AML-193 (cell line): ENCODE measurements at places on chromosomes 1 and 21.

DNA sequence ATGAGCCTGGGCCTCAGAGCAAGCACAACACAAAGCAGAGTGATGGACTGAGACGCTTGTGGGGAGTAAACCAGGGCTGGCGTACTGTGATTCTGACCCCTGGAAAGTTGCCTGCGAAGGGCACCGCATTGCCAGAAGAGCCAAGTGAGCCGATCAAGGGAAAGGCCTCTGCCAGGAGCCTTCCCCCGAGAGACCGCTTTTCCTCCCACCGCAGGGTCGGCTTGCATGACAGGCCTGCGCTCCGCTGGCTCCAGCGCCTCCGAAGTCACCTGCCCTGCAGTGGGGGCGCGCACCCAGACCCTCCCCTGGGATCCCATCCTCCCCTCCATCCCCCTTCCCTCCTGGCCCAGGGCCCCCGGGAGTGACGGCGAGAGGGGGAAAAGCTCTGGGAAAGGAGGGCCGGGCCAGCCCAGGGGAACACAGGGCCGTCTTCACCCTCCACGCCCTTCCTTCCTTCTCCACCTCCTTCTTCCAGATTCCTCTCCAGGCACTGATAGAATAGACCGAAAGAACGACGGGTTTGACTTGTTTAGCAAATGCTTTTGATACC, 165.0 kb downstream of the TRIM33 start:
- DNase-seq = no peak

- peak; percentile 23 for DNase-seq
Observed at GRCh38 chr1:93061895-93062792, 16.9 kb upstream of the MTF2 start.

DNA sequence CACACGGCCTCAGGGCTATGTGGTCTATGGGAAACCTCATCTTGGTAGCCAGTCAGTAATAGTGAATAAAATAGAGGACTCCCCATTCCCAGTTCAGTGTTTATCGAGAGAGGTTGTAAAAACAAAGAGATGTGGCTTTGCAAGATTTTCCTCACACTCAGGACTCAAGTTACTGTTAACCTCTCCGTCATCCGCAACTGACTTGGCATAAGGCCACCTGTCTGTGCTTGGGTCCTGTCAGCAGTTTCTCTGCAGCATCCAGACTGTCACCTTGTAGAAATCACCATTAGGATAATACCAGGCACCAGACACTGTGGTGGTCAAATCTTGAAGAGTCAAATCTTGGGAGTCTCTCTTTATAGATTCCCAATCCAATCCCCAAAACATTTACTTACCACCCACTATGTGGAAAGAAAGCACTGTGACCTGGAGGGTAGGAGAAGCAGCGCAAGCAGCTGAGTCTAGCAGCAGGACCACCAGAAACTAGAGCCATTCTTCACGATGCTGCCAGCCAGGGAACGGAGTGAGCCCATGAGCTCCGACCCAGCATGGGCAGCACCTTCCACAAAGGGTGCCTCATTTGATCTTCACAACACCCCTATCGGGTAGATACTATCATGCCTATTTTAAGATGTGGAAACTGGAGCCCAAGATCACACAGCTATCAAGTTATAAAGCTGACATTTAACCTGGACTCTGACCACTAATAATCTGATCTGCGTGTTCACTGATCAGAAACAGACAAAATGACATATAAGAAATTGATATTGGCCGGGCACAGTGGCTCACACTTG, 5.6 kb upstream of the GPR25 start:
- no peak for DNase-seq

GRCh38 chr21:16800536-16801275, 712.1 kb upstream of the CXADR start:
- no peak for DNase-seq

GRCh38 chr1:203406446-203407045, 55.6 kb upstream of the FMOD start:
- no peak for DNase-seq

DNA sequence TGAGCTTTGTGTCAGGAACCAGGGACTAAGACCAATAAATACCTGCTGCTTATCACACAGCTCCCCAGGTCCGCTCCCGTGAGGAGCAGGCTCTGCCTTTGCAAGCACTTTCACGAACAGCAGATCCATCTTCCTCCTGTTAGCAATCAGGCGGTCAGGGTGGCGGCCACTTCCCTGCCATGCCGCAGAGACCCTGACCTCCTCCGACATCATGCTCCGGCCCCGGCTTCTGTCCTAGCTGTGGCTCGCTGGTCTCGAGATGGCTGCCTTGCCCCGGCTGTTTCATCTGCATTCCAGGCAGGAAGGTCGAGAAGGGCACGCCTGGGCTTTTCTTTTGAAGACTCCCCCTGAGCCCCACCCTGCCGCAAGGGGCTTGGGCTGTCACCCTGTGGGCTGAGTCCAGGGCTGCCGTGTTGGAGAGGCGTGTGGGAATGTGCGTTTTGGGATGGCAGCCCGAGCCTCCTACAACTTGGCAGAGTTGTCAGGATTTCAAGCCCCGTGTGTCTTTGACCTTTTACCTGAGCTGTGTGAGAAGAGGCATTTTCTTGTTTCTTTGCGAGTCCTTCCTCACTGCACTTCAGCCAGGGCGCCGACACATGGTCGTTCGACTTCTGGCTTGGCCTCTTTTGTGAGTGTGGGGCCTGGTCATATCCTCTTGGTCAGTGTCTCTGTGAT, 59.5 kb downstream of the AGPAT3 start:
- DNase-seq = no peak

- DNase-seq = no peak
Observed at GRCh38 chr1:168920456-168921094, 185.9 kb upstream of the ATP1B1 start.

- DNase-seq = no peak
Observed at GRCh38 chr1:158101927-158102326, 78.8 kb upstream of the CD1D start.

GRCh38 chr1:11571906-11572616, 82.2 kb downstream of the FBXO2 start:
- DNase-seq = no peak

DNA sequence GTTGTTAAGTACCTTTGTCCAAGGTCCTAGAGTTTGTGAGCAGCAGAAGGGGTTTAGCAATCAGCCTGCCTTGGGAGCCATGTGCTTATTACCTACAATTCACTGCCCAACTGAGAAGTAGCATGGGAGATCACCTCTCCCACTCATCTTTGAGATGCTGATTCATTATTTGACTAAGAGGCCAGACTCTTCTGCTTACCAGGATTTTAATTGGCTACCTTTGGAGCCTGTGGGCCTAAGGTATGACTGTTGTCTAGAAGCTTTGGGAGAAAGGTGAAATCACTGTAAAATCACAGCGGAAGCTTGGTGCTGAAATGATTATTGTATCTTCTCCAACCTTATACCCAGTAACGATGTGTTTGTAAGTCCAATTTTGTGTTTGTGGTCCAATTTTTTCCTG, 213.4 kb downstream of the ST6GALNAC3 start:
- no peak for DNase-seq

- no peak for DNase-seq
Observed at GRCh38 chr1:240771450-240771849, 159.5 kb upstream of the GREM2 start.

DNA sequence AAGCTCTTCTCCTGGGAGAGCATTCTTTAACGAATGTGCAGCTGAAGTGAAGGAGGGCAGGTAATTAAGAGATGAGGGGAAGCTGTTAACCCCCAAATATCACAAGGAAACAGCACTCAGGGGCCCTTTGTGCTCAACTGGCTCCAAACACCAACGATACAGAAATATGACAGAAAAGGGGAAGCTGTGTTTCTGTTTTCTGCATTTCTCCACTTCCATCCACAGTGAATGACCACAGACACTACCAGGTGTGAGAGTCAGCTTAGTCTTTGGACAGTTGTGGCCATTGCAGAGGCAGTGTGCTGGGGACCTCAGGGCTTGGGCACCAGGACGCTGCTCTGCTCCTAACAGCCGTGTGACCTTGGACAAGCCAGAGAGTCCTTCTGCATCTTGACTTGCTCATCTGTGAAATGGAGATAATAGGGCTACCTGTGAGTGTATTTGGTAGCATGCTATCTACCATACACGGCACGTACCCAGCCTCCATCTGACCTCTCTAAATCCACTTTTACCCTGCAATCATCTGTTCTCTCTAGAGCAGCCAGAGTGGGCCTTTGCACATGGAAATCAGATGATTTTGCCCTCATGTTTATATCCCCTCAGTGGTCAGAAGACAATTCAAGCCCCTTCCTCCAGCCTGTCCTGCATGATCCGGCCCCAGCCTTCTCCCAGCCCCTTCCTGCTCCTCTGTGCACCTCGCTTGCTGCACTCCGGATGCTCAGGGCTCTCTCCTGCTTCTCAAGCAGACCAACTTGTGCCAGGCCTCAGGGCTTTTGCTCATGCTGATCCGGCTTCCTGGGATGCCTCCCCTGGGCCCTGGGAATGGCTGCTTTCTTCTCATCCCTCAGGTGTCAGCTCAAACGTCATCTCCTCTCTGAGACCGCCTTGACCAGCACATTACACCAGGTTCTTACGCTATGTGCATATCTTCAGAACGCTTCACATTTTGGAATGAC, 4.7 kb upstream of the TINAGL1 start:
- DNase-seq = no peak

GRCh38 chr1:75237316-75237715, 103.1 kb downstream of the LHX8 start:
- DNase-seq = peak; percentile 4

- DNase-seq = no peak
Observed at GRCh38 chr1:181985936-181986906, 75.3 kb downstream of the ZNF648 start.

- DNase-seq = no peak
Observed at GRCh38 chr1:54499097-54499359, 49.0 kb upstream of the ACOT11 start.

DNA sequence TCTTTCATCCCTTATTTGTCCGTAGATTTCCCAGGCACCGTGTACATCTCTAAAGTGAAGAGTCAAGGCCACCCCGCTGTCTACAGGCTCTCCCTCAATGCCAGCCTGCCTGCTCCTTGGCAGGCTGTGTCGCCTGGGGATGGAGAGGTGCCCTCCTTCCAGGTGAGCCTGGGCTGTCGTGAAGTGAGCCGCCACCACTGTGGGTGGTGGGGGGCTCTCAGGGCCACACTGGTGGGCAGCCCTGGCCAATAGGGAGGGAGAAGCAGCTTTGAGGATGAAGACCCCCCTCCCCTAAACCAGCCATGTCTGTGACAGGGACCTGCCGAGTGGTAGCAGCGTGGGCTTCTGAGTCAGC, 46.2 kb downstream of the DISP3 start:
- no peak for DNase-seq

DNA sequence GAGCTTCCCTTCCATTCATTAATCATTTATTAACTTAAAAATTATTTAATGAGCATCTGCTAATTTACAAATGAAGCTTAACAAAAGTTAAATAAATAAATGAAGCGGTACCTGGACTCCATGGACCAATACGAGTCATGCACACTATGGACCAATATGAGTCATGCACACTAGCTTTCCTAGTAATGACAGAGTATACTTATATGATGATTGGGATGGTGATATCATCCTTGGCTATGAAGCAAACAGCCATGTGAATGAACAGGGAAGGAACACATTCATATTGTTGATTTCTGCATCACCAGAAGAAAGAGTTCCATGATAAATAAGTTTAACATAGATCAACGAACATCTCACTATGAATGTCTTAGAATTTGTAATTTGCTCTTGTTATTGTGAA, 109.9 kb downstream of the SPAG17 start:
- DNase-seq = no peak

GRCh38 chr1:203695116-203695515, 68.5 kb downstream of the ATP2B4 start:
- DNase-seq = no peak

- DNase-seq = no peak
Observed at GRCh38 chr1:164320790-164321731, 237.9 kb upstream of the PBX1 start.

DNA sequence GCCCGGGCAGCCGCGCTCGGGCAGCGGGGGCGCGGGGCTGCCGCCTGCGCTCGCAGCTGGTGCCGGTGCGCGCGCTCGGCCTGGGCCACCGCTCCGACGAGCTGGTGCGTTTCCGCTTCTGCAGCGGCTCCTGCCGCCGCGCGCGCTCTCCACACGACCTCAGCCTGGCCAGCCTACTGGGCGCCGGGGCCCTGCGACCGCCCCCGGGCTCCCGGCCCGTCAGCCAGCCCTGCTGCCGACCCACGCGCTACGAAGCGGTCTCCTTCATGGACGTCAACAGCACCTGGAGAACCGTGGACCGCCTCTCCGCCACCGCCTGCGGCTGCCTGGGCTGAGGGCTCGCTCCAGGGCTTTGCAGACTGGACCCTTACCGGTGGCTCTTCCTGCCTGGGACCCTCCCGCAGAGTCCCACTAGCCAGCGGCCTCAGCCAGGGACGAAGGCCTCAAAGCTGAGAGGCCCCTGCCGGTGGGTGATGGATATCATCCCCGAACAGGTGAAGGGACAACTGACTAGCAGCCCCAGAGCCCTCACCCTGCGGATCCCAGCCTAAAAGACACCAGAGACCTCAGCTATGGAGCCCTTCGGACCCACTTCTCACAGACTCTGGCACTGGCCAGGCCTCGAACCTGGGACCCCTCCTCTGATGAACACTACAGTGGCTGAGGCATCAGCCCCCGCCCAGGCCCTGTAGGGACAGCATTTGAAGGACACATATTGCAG, 3.0 kb downstream of the ARTN start:
- DNase-seq = no peak

GRCh38 chr1:194155962-194156361, 969.5 kb upstream of the B3GALT2 start:
- no peak for DNase-seq

DNA sequence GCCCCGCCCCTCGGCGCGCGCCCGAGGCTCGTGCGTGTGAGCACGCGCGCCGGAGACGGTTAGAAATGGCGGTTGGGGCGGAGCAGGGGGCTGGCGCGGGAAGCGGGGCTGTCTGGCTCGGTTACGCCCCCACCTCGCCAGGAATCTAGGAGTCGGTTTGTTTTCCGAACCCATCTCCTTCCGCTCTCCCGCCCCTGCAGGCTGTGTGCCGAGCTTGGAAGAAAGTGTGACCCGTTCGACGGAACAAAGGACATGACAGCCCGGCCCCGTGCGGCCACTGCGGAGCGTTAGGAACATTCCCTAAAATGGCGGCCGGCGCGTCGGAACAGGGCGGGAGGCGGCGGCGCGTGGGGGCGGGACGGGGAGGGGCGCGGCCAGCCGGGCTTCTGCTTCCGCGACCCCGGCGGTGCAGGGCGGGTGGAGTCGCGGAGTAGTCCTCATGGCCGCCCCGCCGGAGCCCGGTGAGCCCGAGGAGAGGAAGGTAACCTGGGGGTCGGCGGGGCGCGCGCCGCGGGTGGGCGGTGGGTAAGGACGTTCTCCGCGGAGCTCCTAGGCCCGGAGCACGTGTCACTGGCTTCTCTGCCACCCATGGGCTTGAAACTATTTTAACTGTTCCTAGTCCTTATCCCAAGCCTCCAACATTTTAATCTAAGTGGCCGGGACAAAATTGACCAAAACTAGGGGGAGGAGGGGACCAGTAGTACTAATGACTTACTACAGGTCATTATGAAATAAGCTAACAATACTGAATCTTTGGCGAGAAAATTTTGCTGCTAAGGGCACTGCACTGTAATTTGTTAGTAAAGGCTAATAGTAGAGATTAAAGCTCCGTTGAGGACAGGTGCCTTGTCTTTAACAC, at the start of gene COX20:
TSS of gene COX20 (plus strand) at position 383 of the 859 bp plus-strand sequence. CDS start at position 440, 57 bp downstream.
- DNase-seq = peak; percentile 84
